ENCODE measurements at places on chromosomes 2 and 18. TPM values are rescaled to one million over a fixed set of nuclear protein-coding genes. Genes with fewer than 3 reads are reported as not detected.

Gene MAIP1
- 20.9 TPM for total RNA-seq

GRCh38 chr2:10879624-10880585, 31.8 kb upstream of the KCNF1 start:
- DNase-seq: no peak

GRCh38 chr2:69059731-69060290, 46.8 kb downstream of the ANTXR1 start:
- no peak for DNase-seq

GRCh38 chr2:197498937-197499593, 575 bp downstream of the HSPD1 start:
- DNase-seq: no peak

DNA sequence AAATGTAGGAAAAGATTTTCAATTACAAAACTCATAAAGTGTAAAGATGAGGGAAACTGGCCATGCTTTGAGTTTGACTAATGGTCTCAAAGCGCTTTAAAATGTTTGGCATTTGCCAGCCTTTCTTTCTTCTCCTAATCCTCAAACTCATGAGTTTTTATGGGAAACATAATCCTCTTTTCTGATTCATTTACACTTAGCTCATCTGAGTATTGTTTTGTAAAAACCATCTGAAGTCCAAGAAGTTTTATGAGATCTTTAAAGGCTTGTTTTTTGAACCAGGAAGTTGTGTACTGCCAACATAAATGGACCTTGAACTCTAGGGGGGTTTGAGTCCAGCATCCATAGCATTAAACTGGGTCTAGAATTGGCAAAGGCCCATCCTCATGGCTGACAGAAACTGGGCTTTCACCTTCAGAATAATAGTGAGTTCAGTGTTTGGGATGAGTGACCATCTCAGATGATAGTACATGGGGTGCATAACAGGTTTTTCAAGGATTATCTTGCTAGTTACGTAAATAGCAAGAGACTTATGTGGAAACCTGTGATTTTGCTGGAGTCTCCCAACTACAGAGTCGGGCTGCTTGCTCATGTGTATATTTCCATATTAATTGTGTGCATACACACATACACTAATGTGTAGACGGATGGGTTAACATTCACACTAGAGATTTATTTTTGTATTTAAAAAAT, 3.8 kb upstream of the LTBP1 start:
- DNase-seq: no peak

- no peak for DNase-seq
These were observed 27.8 kb upstream of the COPS8 start for GRCh38 chr2:237057893-237058300.
